ENCODE measurements at places on chromosomes 11 and 22. TPM values are rescaled to one million over a fixed set of nuclear protein-coding genes. Genes with fewer than 3 reads are reported as not detected.

Gene AMPD3
- polyA plus RNA-seq, result 4.5 TPM

Gene RTN4R
- 13.5 TPM for polyA plus RNA-seq

Gene GLYAT
- polyA plus RNA-seq, result not detected

Gene CEP164
- 15.4 TPM for polyA plus RNA-seq

Gene P2RY2
- 1.7 TPM for polyA plus RNA-seq

All from muscle of leg (tissue), 16 donors.